Fibroblast of the aortic adventitia (primary cell): ENCODE measurements at places on chromosomes 2 and 18.

DNA sequence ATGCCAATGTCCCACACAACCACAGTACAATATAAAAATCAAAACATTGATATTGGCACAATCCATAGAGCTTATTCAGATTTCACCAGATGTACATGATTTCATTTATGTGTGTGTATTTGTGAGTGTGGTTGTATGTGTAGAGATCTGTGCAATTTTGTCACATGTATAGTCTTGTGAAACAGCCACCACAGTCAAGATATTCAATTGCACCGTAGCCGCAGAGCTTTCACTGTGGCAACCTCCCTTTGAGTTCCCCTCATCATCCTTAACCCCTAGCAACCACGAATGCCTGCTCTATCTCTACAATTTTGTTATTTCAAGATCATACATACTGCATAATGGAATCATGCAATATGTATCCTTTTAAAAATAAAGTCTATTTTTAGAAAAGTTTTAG, 391.3 kb downstream of the SETBP1 start:
- DNase-seq, result no peak

- peak; percentile 56 for DNase-seq
Observed at GRCh38 chr2:197556456-197556855, 40.6 kb downstream of the MOB4 start.

GRCh38 chr2:239685556-239685955, 284.7 kb upstream of the HDAC4 start:
- no peak for DNase-seq

GRCh38 chr2:222572751-222573174, 83.1 kb downstream of the FARSB start:
- peak; percentile 65 for DNase-seq

GRCh38 chr18:76374330-76375281, 120.4 kb downstream of the ZNF516 start:
- DNase-seq, result no peak

DNA sequence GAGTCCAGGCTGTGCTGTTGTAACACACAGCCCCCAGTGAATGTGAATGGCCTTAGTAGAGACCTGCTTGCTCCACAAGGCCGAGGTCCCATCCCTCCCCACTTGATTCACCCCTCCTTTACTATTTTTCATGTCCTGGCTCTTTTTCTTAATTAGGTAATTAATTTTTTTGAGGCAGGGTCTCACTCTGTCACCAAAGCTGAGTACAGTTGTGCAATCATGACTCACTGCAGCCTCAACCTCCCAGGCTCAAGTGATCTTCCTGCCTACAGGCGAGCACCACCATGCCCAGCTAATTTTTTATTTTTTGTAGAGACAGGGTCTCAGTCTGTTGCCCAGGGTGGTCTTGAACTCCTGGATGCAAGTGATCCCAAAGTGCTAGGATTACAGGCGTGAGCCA, 19.3 kb downstream of the FBLN7 start:
- DNase-seq, result no peak

GRCh38 chr18:36284671-36285295, 12.7 kb upstream of the FHOD3 start:
- DNase-seq, result peak; percentile 84
